HCT116 (cell line): ENCODE measurements at places on chromosomes 12 and 14.
A peak's percentile ranks its signal among the peaks of the same experiment; 100 is the strongest.

DNA sequence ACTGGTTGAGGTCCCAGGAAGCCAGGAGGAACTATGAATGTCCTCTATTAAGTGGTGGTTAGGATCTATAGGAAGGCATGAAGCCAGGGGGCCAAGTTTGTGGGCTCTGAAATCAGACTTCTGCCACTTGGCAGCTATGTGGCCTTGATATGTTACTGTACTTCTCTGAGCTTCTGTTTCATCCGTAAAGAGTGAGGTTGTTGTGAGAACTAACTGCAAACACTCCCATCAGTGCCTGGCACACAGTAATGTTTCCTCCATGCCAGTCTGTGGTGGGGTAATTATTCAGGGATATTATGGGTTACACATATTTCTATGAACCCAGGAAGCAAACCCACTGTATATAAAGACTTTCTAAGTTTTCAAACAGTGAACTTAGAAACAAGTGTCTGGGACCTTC is 57.4 kb downstream of the PLXNC1 start:
- H3K36me3 ChIP-seq = no peaks in the 10 kb centered on the region
- no peaks in the 10 kb centered on the region for H3K27me3 ChIP-seq
- H3K4me3 ChIP-seq = no peak overlapping the region
- no peaks in the 10 kb centered on the region for H3K4me1 ChIP-seq
- no peak overlapping the region for H3K27ac ChIP-seq

DNA sequence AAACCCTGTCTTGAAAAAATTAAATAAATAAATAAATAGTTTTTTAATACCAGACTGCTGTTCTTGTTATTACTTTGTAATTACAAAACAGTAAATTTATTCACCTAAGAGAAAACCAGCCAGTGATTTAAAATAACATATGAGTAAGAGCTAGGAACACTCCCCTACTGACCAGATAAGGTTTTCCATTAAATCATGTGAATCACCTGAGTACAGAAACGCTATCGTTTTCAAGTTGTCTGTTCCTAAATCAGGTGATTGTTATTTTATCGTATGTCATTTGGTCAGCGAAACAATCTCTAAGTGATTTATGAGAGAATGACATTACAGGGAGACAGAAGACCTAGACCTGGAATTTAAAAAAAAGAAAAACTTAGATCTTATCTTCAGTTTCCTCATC is 47.3 kb downstream of the RPS29 start:
- H3K4me3 ChIP-seq = no peak overlapping the region
- H3K36me3 ChIP-seq = no peaks in the 10 kb centered on the region
- no peaks in the 10 kb centered on the region for H3K27me3 ChIP-seq
- H3K4me1 ChIP-seq = no peaks in the 10 kb centered on the region
- DNase-seq = no peak
- H3K27ac ChIP-seq = no peak overlapping the region

DNA sequence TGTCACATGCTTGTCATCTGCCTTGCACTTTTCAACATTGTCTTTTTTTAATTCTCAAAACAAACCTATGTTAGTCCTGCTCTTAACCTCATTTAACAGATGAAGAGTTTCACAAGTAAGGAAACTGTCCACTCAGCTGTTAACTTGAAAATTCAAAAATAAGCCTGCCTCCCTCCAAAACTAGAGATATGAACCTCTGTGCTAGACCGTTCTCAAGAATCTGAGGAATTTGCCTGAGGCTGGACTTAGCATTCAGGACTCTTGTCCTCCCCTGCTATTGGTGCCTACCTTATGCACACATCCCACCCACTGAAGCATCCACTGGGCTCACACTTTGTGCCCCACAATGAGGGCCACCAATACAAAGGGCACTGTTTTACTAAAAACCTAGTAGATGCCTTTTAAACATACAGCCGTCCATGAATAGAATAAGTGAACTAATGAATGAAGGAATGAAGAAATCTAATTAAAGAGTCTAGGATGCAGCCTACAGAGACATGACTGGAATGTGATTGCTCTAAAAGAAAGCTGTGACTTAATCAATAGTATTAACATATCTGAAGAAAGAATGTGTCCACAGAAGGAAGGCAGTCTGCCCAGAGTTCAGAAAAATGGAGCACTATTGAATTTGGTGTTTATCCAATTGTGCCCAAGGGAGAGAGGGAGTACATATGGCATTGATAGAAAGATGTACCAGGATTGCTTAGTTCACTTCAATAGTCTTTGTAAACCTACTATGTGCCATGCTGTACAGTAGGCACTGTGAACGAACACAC is 238.5 kb downstream of the SPTSSA start:
- peaks cover 20% of the 10 kb centered on the region for H3K27me3 ChIP-seq
- no peaks in the 10 kb centered on the region for H3K36me3 ChIP-seq
- H3K27ac ChIP-seq = no peak overlapping the region
- H3K4me3 ChIP-seq = no peak overlapping the region

GRCh38 chr12:74963304-74963703 is 246.3 kb downstream of the KCNC2 start:
- no peaks in the 10 kb centered on the region for H3K27me3 ChIP-seq
- H3K4me3 ChIP-seq = no peak overlapping the region

GRCh38 chr14:59583755-59584154 is 7.1 kb upstream of the CCDC175 start:
- no peaks in the 10 kb centered on the region for H3K27me3 ChIP-seq
- H3K4me1 ChIP-seq = no peaks in the 10 kb centered on the region
- DNase-seq = no peak
- H3K36me3 ChIP-seq = no peaks in the 10 kb centered on the region
- no peak overlapping the region for H3K27ac ChIP-seq

DNA sequence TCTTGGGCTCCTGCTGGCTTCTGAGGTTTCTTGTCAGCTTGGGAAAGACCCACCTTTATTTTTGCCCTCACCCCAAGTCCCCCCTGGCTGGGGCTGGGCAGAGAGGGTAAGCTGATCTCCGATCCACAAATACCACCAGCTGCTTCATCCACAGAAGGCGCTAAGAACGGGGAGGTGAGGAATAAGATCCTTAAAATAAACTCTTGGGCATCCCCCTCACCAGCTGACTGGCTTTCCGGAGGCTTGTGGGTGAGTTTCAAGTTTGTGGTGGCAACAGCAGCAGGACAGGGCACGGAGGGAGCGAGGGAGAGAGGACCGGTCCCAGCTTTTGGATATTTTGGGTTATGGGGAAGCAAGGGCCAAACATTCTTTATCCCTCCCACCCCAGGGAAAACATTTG is 20.8 kb upstream of the HSPB8 start:
- no peak overlapping the region for H3K27ac ChIP-seq
- no peak for DNase-seq
- peaks cover 12% of the 10 kb centered on the region; the same call in 1 of the 2 replicates for H3K4me1 ChIP-seq
- H3K4me3 ChIP-seq = no peak overlapping the region
- peaks cover 21% of the 10 kb centered on the region for H3K27me3 ChIP-seq

GRCh38 chr14:89912667-89913211 is 41.8 kb downstream of the EFCAB11 start:
- no peaks in the 10 kb centered on the region for H3K27me3 ChIP-seq
- H3K4me1 ChIP-seq = 0 out of 2 replicates have a peak, but pooled peaks cover 3% of the 10 kb centered on the region
- H3K4me3 ChIP-seq = no peak overlapping the region
- H3K36me3 ChIP-seq = no peaks in the 10 kb centered on the region
- H3K27ac ChIP-seq = no peak overlapping the region
- no peak for DNase-seq

- H3K27me3 ChIP-seq = no peaks in the 10 kb centered on the region
- DNase-seq = no peak
- peak overlapping the region; percentile 81; the same call in 1 of the 2 replicates for H3K27ac ChIP-seq
- peaks cover 42% of the 10 kb centered on the region for H3K4me1 ChIP-seq
These were observed 94.6 kb downstream of the DACT1 start for GRCh38 chr14:58732387-58732786.
